ENCODE measurements at places on chromosomes 11 and 22. TPM values are rescaled to one million over a fixed set of nuclear protein-coding genes. Genes with fewer than 3 reads are reported as not detected.

DNA sequence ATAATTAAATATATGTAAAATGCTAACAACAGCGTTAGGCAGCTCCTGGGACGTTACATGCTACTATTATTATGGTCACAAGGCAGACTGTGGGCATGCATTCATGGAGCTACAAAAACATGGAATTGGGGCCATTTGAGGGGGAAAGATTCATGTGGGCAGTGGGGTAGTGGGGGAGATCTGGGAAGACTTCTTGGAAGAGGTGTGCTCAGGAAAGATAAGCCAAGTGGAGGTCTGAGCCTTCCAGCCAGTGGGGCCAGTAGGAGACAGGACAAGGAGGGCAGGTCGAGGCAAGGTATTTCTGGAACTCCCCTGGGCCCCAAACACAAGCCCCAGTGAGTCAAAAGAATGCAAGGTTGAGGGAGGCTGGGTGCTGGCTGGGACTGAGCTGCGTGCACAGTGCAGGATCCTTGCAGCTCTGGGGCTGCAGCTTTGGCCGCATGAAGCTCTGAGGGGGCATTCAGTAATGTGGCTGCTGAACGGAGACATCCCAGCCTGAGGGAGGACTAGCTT is 35.4 kb downstream of the CYTH4 start:
- DNase-seq: no peak
- no peaks in the 10 kb centered on the region for H3K36me3 ChIP-seq
- H3K4me1 ChIP-seq: no peaks in the 10 kb centered on the region
- no peaks in the 10 kb centered on the region for H3K27me3 ChIP-seq
- no peak overlapping the region for H3K4me3 ChIP-seq
- H3K27ac ChIP-seq: no peak overlapping the region

GRCh38 chr11:10878408-10879214 is 20.8 kb upstream of the ZBED5 start:
- H3K4me1 ChIP-seq: no peaks in the 10 kb centered on the region
- no peaks in the 10 kb centered on the region for H3K27me3 ChIP-seq
- H3K4me3 ChIP-seq: no peak overlapping the region
- DNase-seq: no peak

DNA sequence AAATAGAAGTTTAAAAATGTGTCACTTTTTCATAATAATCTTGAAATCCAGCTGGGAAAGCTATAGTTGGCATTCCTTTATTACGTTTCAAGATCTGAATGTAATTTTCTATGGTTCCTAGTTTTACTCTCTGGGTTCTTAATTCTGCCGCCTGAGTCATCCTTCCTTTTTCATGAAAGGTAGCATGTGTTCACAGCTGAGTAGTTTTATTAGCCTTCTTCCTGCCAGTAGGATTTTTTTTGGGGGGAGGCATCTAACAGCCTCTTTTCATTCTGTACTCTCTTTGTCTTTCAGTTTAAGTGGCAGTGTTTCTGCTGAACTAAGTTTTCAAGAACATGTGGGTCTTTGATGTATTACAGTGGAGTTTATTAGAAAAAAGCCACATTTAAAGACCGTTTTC is 36.5 kb downstream of the OR2AG2 start:
- no peak overlapping the region for H3K27ac ChIP-seq
- no peak overlapping the region for H3K4me3 ChIP-seq
- H3K4me1 ChIP-seq: no peaks in the 10 kb centered on the region

GRCh38 chr11:62410972-62411371 is 7.9 kb upstream of the SCGB1A1 start:
- no peaks in the 10 kb centered on the region for H3K36me3 ChIP-seq
- DNase-seq: no peak
- peak overlapping the region; percentile 50 for H3K27ac ChIP-seq

DNA sequence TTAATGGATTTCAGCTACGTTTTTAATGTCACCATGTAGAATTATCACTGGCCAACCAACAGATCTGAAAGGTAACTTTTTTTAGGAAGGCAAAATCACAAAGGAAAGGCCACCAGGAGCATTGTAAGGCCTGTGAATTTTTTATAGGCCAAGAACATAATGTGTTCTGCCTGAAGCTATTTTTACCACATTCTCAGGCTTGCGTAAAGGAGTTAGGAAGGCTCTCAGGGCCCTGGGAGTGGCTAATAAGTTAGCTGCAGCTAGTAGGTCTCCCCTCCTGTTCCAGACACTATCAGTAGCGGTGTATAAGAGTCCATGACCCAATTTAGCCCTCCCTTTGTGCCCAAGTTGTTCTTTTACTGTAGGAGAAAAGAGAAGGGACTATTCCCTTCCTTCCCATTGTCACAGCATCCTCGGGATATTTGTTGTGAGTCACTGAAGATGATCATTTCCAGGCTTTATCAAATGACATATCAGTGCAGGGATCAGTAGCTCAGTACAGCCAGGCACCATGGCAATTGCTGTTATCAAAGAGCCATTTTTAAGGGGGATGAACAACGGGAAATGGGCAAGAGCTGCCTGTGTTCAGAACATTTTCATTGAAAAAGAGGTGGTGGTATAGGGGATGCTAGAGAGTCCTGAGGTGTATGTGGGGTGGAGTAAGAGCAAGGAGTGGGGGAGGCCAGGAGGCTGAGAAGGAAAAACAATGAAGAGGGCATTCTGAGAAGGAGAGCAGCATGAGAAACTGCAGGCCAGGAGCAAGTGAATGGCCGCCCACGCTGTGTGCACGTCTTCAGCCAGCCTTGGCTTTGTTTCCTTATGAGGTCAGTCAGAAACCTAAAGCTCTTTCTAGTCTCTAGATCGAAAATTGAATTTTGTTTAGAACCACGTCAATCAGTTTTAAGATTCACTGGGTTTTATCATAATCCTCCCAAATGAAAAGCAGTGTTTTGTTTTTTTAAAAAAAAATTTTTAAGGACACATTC is 940.3 kb downstream of the NTM start:
- no peaks in the 10 kb centered on the region for H3K4me1 ChIP-seq
- no peaks in the 10 kb centered on the region for H3K36me3 ChIP-seq
- no peak for DNase-seq
- no peak overlapping the region for H3K27ac ChIP-seq
- no peak overlapping the region for H3K4me3 ChIP-seq

DNA sequence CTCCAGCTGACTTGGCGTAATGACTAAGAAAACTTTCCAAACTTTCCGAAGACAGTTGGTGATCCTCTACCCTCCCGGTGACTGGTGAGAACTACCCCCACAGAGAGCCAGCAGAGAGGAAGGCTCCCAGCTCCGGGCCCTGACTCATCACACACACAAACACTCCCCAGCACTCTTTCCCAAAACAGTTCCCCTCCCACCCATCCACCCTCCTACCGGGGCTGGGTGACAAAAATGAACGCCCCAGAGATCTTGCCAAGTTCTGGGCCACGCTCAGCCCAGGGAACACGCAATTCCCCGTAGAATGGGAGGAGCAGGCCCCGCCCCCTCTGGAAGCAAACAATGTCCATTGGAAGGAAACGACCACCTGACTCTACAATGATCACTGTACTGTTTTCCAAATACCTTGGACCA is 21.3 kb upstream of the JAM3 start:
- DNase-seq: no peak
- peak overlapping the region; percentile 29 for H3K4me3 ChIP-seq
- no peaks in the 10 kb centered on the region for H3K27me3 ChIP-seq
- H3K36me3 ChIP-seq: no peaks in the 10 kb centered on the region
- H3K4me1 ChIP-seq: no peaks in the 10 kb centered on the region

DNA sequence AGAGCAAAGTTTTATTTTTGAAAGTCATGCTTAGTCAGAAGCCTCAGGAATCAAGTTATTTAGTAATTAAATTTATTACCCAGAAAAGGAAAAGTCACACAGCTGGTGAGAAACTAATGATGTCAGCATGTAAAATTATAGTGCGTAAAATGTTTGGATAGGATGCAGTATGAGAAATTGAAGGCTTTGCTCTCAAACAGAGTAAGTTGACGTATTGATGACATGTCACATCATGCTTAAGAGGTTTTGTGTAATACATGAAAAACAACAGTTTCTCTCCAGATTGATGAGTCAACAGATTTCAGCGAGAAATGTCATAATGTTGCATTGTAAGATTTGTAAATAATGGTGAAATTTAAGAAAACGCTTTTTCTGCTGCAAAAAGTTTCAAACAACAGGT is 769.8 kb downstream of the METTL15 start:
- H3K4me1 ChIP-seq: no peaks in the 10 kb centered on the region
- H3K27me3 ChIP-seq: no peaks in the 10 kb centered on the region
- no peak for DNase-seq

GRCh38 chr11:103862094-103862801 is 174.2 kb upstream of the DDI1 start:
- H3K36me3 ChIP-seq: no peaks in the 10 kb centered on the region
- no peak overlapping the region for H3K27ac ChIP-seq
- no peaks in the 10 kb centered on the region for H3K27me3 ChIP-seq

- H3K27me3 ChIP-seq: no peaks in the 10 kb centered on the region
- H3K36me3 ChIP-seq: no peaks in the 10 kb centered on the region
- H3K4me1 ChIP-seq: no peaks in the 10 kb centered on the region
- no peak overlapping the region for H3K27ac ChIP-seq
- DNase-seq: no peak
- no peak overlapping the region for H3K4me3 ChIP-seq
Observed at GRCh38 chr11:108966206-108966605, 301.3 kb downstream of the DDX10 start.

DNA sequence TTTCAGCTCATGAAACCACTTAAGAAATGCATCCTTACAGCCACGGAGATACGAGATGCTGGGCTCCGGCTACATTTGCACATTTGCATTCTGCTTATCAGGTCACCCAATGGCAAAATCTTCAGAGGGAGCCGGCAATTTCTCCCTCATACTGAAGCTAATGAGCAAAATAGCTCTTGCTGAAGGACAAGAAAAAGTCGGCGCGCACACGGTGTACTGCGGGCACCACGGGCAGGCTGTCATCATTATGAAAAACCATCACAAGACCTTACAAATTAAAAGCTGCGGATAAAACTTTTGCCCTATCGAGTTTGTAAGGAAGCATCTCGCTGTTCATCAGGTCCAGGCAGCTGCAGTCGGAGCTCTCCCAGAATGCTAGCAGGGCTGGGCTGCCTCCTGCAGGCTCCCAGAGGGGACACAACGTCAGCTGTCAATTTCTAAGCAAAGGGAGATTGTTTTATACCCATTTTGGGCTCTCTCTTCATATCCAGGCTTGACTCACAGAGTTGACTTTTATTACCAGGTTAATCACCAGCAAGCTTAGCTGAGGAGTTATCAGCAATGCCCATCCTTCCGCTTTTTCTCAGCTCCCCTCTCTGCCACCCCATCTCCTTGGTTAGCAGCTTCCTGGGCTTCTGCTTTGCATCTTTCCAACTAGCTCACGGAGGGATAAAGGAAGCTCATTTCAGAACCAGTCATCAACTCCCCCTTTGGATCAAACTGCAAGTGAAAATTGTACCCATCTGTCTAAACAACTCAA is 375.1 kb downstream of the OPCML start:
- no peaks in the 10 kb centered on the region for H3K36me3 ChIP-seq
- no peak overlapping the region for H3K27ac ChIP-seq
- no peaks in the 10 kb centered on the region for H3K27me3 ChIP-seq
- H3K4me3 ChIP-seq: no peak overlapping the region

- H3K4me3 ChIP-seq: no peak overlapping the region
- H3K27ac ChIP-seq: no peak overlapping the region
- H3K36me3 ChIP-seq: no peaks in the 10 kb centered on the region
- DNase-seq: no peak
- no peaks in the 10 kb centered on the region for H3K27me3 ChIP-seq
- H3K4me1 ChIP-seq: no peaks in the 10 kb centered on the region
Observed at GRCh38 chr11:19253817-19254216, 13.1 kb upstream of the E2F8 start.

- no peaks in the 10 kb centered on the region for H3K27me3 ChIP-seq
- H3K36me3 ChIP-seq: no peaks in the 10 kb centered on the region
- DNase-seq: no peak
- H3K4me3 ChIP-seq: peak overlapping the region; percentile 84
- H3K27ac ChIP-seq: peak overlapping the region; percentile 97
- peaks cover 11% of the 10 kb centered on the region for H3K4me1 ChIP-seq
Observed at GRCh38 chr22:26484360-26484706, 656 bp downstream of the SRRD start.

DNA sequence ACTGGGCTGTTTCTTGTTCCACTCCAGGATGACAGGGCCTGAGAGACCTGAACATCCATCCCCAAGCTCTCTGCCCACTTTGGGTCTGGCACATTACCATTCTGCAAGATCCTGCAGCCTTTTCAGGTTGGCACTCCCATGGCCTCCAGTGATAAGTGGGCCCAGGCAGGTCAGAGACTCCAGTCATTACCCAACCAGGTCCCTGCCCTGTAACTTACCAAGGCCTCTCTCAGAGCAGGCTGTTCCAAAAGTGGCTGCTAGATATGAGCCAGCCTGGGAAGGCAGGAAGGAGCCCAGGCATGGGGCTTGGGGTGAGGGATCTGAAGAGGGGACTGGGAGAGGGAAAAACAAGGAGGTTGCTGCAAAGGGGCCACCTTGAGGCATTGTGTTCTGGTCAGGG is 35.9 kb downstream of the KCNQ1OT1 start:
- DNase-seq: no peak
- no peak overlapping the region for H3K27ac ChIP-seq
- H3K4me3 ChIP-seq: no peak overlapping the region
- H3K4me1 ChIP-seq: no peaks in the 10 kb centered on the region

- no peaks in the 10 kb centered on the region for H3K4me1 ChIP-seq
- no peaks in the 10 kb centered on the region for H3K27me3 ChIP-seq
- no peak overlapping the region for H3K4me3 ChIP-seq
Observed at GRCh38 chr11:111148121-111148520, 97.4 kb upstream of the POU2AF2 start.

DNA sequence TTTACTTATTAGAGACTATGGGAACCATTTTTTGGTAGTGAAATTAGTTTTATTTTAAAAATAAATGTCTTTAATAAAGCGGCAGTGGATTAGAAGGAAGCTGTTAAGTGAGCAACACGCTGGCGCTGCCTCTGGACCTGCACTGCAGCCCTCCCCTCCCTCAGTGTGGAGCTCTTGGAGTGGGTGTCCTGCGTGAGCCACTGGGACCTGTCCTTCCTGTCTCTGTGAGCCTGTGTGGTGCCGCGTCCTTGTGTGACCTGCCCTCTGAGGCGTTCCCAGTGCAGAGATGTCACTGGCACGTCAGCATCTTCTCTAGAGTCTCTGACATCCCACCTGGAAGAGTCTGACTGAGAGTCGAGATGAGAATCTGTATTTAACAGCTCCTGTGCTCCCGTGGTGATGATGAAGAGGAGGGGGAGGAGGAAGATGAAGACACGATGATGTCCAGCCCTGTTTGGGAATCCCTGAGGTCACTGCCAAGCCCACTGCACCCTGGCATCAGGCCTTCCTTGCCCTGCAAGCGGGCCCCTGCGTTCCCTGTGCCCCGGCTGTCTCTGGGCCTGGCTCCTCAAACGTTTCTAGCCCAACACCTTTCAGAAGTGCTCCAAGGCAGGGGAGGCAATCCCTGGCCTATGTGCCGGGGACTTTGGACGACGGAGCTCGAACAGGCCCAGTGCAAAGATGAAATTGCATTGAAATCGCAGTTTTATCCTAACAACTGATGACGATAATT is 271.8 kb downstream of the TBC1D22A start:
- no peak overlapping the region for H3K4me3 ChIP-seq
- H3K36me3 ChIP-seq: no peaks in the 10 kb centered on the region
- no peak for DNase-seq
- H3K27ac ChIP-seq: no peak overlapping the region
- H3K27me3 ChIP-seq: no peaks in the 10 kb centered on the region

The CRYBB3 gene
- total RNA-seq: not detected

The SCGB1D2 gene
- total RNA-seq: 485 TPM

The LRP4 gene
- total RNA-seq: 5.2 TPM

The C11orf86 gene
- total RNA-seq: not detected

The ARHGAP20 gene
- total RNA-seq: 5.4 TPM

The C11orf91 gene
- not detected for total RNA-seq
